Stimulated activated naive CD4-positive, alpha-beta T cell treated with Interleukin-2 at 50 U/mL for 16 hours (primary cell): ENCODE measurements at places on chromosomes 6 and 20.

DNA sequence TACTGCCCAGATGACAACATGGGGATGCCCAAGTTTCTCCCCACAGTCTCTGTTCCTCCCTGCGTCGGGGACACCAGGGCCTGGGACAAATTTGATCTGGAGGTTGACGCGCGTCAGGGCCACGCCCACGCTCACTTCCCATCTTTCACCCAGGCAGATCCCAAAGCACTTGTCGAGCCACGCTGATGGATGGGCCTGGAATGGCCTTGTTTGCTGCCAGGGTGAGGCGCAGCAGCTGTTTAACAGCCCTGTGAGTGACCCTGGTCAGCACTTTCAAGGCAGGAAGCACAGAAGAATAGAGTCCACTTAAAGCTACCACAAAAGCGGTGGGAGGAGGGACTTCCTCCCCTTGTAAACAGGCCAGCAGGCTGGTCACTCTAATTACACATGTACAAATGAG, 324.7 kb upstream of the JARID2 start:
- DNase-seq = no peak

DNA sequence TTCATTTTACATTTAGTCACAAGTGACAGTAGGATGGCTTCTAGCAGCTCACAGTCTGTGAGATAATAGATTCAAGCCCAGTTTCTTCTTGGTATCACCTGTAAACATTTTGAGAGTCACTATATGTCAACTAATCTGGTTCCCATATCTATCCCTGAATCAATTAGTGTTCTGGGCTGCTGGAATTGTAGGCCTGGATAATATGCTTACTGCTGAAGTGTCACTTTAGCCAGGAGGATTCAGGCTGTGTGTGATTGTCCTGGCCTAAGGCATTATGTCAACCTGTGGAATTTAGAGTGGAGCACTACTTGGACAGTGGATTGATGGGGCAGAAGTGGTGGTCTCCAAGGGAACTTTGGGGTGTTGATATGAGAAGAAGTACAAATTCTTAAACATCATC, 1071.8 kb upstream of the CITED2 start:
- DNase-seq = no peak

GRCh38 chr20:38271608-38272120, 11.1 kb upstream of the KIAA1755 start:
- no peak for DNase-seq

- no peak for DNase-seq
These were observed 10.8 kb downstream of the RBCK1 start for GRCh38 chr20:418858-419365.

GRCh38 chr6:156994215-156995076, 217.3 kb downstream of the ARID1B start:
- DNase-seq = no peak

DNA sequence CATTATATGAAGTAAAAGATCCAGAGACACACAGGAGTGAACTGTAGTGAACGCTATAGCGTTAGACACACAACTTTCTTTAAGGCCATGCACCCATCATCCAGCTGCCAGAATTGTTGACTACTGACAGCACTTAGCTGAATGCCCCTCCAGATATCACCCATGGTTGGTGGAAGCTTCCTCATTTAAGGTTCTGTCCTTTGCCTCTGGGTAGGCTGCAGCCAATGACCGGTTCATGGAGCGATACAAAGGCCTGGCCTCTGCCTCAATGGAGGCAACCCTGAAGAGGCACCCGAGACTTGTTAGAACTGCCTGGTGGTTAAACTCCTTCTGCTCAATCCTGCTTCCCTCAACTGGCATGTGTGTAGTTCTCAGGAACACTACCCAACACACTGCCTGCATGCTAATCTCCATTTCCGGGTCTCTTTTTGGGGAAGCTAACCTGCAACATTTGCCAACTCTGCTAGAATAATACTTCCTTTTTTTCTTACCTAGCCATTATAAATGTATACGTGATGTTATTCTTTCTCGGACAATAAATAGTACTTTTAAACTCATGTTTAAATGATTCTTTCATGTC, 49.8 kb upstream of the THEMIS start:
- DNase-seq = no peak

DNA sequence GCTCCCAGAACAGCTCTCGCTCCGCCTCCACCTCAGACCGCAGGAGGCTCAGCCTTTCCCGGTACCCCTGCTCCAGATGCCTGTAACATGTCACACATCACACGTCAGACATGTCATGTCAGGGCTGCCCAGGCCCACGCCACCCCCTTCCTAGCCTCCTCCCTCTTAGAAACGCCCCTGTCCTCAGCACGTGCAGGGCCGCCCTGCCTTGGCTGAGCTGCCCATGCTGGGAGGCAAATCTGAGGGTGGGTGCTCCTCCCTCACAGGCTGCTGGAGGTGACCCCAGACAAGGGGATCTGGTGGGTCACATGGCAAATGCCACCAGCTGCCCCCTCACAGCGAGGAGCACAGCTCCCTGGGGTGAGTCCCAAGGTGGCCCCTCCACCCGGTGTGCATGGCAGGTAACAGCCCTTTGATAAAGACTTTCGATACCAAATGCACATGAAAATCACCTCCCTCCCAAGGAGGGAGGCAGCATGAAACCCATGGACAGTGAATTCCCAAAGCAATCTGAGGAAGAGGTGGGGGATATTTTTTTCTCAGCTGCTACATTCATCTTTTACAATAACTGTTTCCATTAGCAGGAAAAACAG, 84.1 kb downstream of the GINS1 start:
- no peak for DNase-seq

- no peak for DNase-seq
These were observed 111.8 kb downstream of the AGPAT4 start for GRCh38 chr6:161161889-161162624.

DNA sequence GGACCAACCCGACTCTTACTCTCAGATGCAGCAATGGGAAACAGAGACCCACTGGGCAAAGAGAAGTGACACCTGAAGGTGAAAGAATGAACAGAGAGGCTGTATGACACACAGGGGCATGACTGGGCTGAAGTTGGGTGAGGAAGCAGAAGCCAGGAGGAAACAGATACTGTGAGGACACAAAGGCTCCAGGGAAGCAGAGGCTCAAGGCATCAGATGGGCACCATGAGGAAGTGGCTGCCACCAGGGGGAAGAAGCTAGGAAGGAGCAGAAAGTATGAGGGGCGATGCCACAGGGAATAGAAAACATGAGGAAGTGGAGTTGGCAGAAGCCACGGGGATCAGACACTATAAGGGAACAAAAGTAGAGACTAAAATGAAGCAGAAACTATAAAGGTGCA, 30.9 kb upstream of the OCSTAMP start:
- no peak for DNase-seq

- DNase-seq = peak; percentile 87
These were observed at the start of gene FANCE for GRCh38 chr6:35452183-35453090. FANCE (plus strand) TSS chr6:35452338; CDS start chr6:35452546, 208 bp downstream.

GRCh38 chr6:45438151-45438550, 60.4 kb upstream of the SUPT3H start:
- no peak for DNase-seq

DNA sequence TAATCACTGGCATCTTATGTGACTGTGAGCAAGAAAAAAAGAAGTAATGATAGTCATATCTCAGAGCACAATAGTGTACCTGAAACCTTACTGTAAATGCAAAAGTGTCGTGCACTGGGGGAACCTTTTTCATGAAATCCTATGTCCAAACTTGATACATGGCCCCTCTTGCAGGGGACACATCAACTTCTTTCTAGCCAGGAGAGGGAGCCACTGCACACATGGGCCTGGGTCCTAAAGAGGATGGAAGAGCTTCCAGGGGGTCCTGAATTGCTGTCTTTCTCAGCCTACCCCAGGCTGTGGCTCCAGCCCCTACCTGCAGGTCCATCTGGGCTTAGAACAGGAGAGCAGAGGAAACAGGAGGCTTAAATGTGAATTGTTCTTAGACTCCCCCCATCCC, 165.7 kb downstream of the SOD2 start:
- DNase-seq = no peak

DNA sequence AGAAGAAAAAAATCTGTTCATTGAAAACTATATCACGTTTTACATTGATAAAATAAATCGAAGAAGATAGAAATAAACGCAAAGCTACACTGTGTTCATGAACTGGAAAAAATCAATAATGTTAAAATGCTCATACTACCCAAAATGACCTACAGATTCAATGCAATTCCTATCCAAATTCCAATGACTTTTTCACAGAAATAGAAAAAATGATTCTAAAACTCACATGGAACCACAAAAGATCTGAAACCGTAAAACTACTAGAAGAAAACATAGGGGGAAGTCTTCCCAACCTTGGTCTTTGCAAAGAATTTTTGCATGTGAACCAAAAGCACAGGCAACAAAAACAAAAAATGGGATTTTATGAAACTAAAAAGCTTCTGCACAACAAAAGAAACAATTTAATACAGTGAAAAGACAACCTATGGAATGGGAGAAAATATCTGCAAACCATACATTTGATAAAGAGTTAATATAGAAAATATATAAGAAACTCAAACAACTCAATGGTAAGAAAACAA, 33.9 kb upstream of the ULBP3 start:
- no peak for DNase-seq

DNA sequence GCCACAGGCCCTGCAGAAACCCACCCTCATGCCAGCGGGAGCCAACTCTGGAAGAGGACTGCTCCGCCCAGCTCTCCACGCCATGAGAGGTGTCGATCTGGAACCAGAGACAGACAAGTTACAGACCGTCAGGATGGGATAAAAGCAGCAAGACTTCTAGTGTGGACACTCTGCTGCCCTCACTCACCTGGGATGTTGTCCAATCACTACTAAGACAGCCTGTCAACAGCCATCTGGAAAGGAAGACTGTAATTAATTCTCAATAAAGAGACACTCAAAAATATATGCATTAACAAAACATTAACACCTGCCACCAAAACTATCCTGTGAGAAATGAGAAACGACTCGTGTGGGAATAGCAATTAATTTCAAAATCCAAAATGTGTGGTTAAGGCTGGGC, 28.3 kb downstream of the SLC2A4RG start:
- DNase-seq = no peak

DNA sequence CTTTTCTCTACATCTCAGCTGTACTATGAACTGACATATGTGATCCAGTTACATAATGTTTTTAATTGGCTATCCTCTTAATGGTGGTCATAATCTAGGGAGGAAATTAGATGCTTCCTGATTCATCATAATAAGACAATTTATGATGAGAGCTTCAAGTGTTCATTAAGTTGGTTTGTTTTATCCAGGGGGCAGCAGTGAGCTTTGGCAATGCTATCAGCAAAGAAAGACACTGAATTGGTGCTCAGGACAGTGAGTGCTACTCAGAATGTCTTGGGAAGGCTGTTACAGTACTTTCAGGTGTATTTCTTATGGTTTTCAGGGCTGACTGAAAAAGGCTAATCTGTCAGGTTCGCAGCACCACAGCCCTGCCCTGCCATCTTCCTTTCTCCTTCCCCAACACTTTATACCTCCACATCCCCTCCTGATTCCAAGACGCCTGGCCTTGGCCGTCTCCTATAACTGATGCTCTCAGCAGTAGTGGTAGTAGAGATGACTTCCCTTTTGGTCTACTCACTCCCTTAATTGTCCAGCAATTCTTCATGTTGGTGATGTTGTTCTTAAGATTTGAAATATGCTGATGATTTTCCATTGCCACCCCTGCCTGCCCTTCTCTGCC, 67.0 kb upstream of the TNFAIP3 start:
- DNase-seq = peak; percentile 40
